ENCODE measurements at places on chromosomes 3 and 15.

DNA sequence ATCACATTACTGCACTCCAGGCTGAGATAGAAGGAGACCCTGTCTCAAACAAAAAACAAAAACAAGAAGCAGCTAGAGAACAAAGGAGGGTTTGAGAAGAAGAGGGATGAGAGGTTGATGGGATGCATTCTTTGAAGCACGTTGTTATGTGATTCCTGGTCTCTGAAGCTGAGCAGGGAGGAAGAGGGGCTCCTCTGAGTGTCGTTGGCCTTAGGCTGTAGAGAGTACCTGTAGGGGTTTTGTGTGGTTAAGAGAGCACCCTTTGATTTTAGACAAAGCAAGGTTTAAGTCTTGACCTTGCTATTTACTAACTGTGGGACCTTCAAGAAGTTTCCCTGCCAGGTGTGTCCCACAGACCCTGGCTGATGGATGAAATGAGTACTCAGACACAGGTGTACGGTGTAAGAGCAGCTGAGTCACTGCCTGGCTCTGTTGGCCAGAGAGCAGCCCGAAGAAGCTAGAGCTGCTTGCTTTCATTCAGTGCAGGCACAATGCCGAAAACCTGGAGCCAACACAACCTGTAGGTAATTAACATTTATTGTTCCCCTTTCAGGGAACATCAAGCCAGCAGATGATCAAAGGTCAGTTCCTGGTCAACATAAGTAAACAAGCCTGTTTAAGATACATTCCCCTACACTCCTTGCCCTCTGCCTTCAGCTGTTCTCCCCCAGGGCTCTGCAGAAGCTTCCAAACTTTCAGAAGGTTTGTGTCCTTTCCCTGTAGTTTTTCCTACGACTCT lies 67.2 kb downstream of the LRRK1 start:
- DNase-seq = no peak

GRCh38 chr15:76235186-76235826 lies 76.0 kb downstream of the ETFA start:
- DNase-seq = peak; percentile 50

DNA sequence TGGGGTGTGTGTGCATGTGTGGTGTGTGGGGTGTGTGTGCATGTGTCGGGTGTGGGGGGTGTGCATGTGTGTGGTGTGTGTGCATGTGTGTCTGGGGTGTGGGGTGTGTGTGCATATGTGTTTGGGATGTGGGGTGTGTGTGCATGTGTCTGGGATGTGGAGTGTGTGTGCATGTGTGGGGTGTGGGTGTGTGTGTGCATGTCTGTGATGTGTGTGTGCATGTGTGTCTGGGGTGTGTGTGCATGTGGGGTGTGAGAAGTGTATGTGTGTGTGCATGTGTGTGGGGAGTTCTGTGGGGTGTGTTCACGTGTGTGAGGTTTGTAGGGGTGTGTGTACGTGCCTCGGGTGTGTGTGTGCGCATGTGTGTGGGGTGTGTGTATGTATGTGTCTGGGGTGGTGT lies 6.7 kb upstream of the OCA2 start:
- no peak for DNase-seq

GRCh38 chr3:127419182-127419581 lies 131.3 kb upstream of the PRR20G start:
- DNase-seq = no peak

DNA sequence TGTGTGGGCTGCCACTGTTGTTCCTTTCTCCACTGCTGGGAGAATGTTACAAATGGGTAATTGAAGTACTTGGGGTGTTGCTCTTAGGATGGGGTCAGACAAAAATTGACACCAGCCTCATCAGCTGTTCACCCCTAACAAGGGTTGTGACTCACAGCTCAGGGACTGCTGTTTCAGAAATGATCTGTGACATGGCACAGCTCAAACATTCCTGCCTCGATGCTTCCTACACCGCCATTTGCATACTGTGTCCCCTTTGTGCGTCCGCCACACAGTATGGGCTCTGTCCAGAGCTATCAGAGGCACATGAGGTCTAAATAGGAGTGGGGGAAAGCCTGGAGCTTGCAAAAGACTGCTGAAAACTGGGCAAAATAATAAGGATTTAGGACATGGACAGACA lies 43.9 kb downstream of the CCNL1 start:
- DNase-seq = no peak

GRCh38 chr15:79601405-79602086 lies 169.4 kb downstream of the MINAR1 start:
- DNase-seq = no peak

- DNase-seq = no peak
Observed at GRCh38 chr3:94775746-94776145, 712.9 kb downstream of the NSUN3 start.

- no peak for DNase-seq
Observed at GRCh38 chr15:33888176-33888575, 80.1 kb upstream of the CHRM5 start.

DNA sequence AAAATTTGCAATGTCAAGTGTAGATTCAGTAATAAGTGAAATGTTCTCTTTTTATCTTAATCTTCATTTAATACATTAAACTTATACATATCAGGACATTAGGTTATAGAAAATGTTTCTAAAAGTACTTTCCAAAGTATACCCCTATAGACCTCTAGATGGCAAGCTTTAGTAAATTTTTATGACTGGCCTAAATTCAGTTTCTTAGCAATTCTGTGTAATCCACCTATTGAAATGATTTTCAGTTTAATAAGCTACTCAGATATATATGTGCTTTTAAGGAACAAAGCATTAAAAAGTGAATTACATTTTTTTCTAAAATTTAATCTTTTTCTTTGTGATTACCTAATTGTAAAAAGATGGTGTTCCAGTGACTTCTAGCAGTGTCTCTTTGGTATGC lies 342.2 kb downstream of the GBE1 start:
- DNase-seq = peak; percentile 9

DNA sequence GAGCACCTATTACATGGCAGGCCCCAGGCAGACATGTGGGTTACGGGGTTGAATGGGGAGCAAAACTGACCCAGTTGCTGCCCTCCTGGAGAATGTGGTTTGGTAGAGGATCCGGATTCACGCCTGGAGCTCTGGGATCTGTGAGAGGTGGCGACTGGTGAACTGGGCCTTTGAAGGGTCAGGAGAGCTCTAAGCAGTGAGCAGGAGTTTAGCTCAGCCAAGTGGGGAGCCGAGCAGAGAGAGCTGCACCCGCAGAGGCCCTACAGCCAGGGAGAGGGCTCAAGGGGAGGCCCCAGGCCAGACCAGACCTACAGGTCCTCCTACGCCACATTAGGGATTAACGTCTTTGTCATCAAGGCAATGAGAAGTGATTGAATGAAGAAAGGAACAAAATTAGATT lies 179.8 kb upstream of the TLE3 start:
- DNase-seq = no peak

DNA sequence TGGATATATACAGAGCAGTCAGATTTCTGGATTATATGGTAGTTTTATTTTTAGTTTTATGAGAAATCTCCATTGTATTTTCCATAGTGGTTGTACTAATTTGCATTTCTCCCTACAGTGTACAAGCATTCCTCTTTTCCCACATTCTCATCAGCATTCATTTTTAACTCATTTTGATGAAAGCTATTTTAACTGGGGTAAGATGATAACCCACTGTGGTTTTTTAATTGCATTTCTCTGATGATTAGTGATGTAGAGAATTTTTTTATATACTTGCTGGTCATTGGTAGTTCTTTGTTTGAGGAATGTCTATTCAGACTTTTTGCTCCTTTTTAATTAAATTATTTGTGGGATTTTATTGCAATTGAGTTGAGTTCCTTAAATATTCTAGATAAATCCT lies 903.6 kb downstream of the DIPK2A start:
- DNase-seq = no peak

DNA sequence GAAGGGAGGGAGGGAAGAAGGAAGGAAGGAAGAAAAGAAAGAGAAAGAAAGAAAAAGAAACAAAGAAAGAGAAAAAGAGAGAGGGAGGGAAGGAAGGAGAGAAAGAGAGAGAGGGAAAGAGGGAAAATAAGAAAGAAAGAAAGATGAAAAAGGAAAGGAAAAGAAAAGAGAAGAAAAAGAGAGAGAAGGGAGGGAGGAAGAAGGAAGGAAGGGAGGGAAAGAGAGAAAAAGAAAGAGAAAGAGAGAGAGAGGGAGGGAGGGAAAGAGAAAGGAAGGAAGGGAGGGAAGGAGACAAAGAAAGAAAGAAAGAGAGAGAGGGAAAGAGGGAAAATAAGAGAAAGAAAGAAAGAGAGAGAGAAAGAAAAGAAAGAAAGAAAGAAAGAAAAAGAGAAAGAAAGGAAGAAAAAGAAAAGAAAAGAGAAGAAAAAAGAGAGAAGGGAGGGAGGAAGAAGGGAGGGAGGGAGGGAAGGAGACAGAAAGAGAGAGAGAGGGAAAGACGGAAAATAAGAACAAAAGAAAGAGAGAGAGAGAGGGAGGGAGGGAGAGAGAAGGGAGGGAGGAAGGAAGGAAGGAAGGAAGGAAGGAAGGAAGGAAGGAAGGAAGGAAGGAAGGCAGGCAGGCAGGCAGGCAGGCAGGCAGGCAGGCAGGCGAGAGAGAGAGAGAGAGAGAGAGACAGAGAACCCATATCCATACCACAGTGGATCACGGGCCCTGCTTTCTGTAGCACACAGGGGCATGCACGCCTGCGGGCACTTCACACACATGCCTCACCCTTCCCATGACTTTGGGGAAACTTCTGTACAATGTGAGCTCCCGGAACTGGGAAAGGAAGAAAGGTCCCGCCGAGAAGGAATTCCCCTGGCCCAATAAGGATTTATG lies 52.5 kb downstream of the ADCY5 start:
- no peak for DNase-seq

DNA sequence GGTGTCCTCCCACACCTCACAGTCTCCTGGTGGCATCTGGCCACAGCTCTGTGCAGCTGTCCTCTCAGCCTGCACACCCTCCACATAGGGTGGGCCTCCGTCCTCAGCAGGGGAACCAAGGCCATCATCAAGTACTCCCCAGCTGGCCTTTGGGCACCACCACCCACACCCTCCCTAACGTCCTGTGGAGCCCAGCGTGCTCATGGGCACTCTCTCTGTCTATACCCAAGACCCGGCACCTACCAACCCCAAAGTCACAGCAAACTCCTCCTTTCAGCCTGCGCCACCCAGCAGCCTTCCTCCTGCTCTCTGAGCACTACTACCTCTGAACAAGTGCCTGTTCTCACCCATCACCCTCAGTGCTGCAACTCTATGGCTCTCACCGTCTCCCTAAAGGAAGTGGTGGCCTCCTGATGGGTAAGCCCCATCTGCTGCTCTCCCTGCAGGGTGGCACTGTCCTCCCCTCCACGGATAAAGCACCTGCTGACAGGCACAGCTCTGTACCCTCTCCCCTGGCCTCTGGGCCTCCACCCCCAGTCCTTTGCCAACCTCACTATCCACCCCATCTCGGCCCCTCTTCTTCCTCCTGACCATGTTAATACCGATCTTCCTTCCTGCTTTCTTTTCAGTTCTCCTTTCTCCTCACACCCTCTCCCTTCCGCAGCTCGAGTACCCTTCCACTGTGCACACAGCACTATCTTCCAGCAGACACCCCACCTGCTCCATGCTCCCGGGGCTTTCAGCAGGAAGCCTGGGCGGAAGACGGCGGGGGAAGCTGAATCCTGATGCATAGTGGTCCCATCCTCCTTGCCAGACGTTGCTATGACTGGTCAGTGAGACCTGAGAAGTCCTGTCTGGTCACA lies 31.5 kb downstream of the SLC41A3 start:
- DNase-seq = peak; percentile 3

DNA sequence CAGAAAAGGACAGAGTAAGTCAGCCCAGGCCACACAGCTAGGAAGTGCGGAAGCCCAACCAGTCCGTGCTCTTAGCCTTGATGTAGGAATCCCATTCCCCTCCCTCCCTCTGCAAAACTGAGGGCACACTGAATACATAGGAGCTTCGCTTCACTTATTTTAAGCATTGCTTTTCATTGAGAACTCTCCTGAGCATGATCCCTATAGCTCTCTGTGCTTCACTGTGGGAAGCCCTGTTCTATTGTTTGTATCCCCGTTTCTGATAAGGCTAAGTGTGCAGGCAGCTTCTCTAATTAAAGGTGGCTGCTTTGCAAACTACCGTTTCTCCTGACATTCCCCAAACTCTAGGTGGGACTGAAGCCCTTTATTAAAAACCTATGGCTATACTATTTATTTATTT lies 29.9 kb downstream of the IL5RA start:
- no peak for DNase-seq

- no peak for DNase-seq
Observed at GRCh38 chr3:8712908-8713255, 20.7 kb upstream of the CAV3 start.

GRCh38 chr15:68360721-68361120 lies 71.2 kb downstream of the ITGA11 start:
- DNase-seq = no peak

DNA sequence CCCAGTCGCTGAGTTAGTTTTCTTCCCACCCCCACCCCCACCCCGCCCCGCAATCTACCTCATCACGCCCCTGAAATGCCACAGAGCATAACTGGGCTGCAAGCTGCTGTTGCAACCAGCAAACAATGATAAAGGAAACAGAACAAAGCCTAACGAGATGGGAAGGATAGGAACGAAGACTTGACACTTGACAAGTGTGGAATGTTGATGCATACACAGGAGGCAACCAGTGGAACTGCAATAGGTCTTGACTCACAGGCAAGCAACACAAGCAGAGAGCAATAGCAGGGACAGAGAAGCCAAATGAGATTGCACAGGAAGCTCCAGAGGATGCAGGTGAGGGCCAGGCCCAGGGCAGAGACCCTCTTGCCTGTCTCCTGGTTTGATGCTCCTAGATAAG lies 225.9 kb downstream of the IGSF11 start:
- no peak for DNase-seq

GRCh38 chr3:150237490-150237889 lies 170.6 kb upstream of the TSC22D2 start:
- DNase-seq = no peak

GRCh38 chr3:144816323-144816722 lies 844.7 kb downstream of the DIPK2A start:
- DNase-seq = no peak

DNA sequence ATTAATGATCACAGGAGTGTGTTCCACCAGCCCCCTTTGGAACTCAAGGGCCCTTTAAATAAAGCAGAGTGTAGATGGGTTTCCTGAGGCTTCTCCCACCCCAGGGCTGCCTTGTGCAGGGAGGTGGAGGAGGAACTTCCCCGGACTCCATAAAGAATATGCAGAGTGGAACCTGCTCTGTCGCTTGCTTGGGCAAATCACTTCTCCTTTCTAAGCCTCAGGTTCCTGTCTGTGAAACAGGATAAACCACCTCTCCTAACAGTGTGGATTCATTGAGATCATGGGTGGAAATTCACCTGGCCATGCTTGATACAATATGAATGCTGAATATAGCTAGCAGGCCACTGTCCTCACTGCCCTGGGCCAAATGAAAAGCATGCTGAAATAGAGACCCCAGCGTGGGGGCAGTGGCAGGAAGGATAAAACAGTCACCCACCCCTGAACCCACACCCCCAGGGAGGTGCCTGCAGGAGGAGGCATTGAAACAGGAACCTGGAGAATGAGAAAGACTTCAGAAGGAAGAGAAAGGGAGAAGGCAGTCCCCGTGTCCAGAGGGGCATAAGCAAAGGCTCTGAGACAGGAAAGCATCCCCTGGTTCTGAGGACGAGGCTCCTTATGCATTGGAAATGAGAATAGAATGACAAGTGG lies 41.1 kb upstream of the CHRNB4 start:
- no peak for DNase-seq
